ENCODE measurements at places on chromosomes 6 and 20.

DNA sequence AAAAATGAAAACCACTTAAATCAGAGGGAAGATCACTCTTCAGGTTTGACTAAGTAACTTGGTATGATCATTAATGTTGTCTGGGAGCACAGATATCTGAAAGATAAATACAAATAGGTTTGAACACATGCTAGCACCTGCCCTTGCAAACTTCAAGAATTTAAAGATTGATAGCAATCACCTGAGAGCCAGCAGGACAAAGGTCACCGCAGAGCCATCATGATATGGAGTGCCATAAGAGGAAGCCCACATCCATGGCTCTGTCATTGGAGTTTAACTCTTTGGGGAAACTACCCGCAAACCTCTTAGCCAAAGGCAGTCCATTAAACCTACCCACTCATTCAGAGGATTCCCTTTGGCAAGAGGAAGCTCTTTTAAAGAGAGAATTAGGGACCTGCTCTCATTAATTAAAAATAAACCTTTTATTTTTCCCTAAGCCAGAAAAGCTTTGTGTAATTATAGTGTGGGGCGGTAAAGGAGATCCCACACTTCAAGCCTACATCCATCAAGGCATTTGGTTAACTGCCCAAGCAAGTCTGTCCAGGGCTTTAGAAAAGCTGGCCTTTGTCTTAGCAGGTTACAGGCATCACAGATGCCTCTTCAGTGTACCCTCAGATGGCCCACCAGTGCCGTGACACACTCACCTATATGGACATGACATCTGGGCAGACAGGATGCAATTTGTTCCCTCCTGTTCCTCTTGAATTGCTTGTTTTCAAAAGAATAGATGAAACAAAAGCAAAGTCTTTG is 73.0 kb downstream of the SASH1 start:
- DNase-seq: no peak

- DNase-seq: no peak
These were observed 2.1 kb upstream of the UBE2V1 start for GRCh38 chr20:50115041-50115512.

GRCh38 chr20:10474606-10475184 is 39.6 kb downstream of the SLX4IP start:
- no peak for DNase-seq

- no peak for DNase-seq
These were observed 11.8 kb downstream of the GSTA4 start for GRCh38 chr6:52983159-52983848.

DNA sequence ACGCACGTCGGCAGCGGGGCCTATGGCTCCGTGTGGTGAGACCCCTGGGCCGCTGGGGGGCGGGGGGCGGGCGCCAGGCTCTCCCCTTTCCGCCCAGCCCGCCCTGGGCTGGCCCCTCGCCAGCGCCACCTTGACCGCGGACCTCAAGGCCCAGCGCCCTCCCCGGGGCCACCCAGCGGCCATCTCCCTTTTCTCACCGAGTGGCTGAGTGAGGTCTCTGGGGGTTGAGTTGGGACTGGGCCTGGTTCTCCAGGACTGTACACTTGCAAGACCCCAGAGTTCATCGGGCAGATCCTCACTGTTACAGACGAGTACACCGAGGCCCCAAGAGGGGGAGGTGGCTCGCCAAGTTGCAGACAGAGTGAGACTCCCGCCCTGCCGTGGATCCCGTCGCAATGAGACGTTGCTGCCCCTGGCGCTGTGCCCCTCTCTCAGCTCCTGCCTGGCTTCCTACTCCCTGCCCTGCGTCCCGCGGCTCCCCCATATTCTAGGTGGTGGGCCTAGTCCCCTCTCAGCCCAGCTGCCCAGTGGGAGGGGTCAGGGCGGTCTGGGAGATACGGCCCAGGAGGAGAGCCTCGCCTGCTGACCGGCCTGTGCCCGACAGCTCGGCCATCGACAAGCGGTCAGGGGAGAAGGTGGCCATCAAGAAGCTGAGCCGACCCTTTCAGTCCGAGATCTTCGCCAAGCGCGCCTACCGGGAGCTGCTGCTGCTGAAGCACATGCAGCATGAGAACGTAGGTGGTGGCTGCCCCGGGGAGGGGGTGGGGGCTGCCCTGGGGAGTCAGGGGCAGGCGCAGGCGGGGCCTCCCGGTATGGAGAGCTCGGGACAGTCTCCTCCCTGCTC is 576 bp downstream of the MAPK13 start:
- no peak for DNase-seq

DNA sequence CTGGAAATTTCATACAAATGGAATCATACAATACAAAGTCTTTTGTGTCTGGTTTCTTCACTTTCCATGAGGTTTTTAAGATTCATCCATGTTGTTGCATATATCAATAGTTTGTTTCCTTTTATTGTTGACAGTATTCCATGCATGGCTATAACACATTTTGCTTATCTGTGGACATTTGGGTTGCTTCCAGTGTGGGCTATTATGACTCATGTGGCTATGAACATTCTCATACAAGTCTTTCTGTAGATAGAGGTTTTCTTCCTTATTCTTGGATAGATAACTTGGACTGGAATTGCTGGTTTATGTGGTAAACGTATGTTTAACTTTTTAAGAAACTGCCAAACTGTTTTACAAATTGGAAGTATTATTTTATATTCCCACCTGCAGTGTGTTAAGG is 30.0 kb upstream of the KIF6 start:
- no peak for DNase-seq

GRCh38 chr6:2881423-2881822 is 21.7 kb downstream of the SERPINB9 start:
- no peak for DNase-seq

GRCh38 chr6:158900663-158901312 is 81.6 kb upstream of the EZR start:
- no peak for DNase-seq

DNA sequence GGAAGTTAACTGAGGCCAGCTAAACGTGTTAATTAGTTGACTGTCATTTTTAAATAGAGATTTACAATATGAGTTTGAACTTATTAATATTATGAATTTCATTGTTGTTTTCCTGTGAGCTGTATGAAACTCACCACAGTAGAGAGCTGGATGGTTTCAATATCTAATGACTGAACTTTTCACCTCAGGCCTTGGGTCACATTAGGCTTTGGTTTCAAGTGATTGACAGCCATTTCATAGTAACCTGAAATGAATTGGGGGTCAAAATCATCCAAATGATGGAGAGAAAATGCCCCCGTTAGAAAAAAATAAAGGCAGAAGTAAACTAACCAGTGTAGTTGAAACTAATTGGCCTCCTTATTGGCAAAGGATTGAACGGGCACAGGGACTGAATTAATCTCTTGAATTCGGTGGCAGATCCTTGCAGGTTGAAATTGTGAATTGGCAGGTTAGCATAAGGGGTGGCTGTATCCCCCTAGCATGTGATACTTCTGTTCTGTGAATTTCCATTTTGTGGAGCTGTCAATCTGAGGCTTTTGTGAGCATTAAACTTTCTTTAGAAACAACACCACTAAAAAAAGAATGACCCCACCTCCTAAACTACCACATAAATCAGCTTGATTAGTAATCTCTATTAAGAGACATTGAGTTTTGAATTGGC is 155.1 kb upstream of the MMS22L start:
- no peak for DNase-seq

DNA sequence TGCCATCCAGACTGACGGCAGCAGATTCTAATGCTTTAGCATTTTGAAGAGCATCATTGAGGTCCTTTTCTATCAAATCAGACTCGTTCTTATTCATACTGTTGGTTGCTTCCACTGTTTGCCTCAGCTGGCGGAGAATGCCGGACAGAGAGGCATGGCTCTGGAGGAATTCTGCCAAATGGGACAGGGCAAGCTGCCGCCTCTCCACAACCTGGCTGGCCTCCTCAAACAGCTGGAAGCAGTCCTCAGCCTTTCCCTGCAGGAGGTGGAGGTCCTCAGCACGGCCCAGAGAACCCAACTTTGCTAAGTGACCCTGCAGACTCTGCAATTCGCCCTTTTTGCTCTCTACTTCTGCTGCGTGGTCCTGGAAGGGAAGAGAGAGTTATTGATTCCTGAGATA is 220.5 kb downstream of the SYNE1 start:
- DNase-seq: no peak

Measured in brain pericyte (primary cell).